ENCODE measurements at places on chromosomes 7 and 10.

DNA sequence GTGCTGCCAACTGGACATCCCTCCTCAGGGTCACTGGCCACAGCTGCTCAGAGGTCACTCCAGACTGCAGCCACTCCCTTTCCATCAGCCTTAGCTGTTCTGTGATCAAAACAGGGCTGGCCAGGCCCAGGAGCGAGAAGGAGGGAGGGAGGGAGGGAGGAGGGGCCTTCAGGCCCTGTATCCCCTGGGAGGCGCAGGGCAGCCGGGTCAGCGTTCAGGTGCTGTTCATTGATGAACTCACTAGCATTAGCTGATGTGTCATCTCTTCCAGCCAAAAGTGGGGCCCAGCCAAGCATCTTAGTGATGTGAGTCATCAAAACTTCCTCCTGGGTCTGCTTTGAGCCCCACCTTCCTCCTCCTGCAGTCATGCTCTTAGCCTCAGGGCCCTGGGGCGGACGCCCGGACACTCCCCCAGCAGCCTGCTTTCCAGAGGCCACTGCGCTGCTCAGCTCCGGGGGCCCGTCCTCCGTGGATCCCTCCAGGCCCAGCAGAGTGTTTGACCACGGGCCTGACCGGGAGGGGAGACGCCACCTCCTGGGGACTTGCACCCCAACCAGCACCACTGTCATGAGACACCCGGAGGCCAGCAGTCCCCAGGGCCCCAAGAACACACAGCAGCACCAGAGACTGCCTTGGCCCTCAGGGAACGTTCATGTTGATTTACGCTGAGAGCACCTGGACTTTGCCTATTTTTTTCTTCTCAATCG, 149.2 kb downstream of the PRKAG2 start:
- DNase-seq: peak; percentile 71

GRCh38 chr10:74825371-74826141, 844 bp upstream of the KAT6B start:
- no peak for DNase-seq

DNA sequence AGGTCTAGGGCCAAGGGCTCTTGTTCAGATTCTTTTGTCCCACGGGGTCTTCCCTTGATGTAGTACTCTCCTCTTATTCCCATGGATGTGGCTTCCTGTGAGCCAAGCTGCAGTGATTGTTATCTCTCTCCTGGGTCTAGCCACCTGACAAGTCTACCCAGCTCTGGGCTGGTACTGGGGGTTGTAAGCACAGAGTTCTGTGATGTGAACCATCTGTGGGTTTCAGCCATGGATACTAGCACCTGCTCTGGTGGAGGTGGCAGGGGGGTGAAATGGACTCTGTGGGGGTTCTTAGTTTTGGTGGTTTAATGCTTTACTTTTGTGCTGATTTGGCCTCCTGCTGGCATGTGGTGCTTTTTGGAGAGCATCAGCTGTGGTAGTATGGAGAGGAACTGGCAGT, 350.8 kb downstream of the DNAJB9 start:
- no peak for DNase-seq

GRCh38 chr10:51911723-51912122, 212.3 kb upstream of the CSTF2T start:
- no peak for DNase-seq

DNA sequence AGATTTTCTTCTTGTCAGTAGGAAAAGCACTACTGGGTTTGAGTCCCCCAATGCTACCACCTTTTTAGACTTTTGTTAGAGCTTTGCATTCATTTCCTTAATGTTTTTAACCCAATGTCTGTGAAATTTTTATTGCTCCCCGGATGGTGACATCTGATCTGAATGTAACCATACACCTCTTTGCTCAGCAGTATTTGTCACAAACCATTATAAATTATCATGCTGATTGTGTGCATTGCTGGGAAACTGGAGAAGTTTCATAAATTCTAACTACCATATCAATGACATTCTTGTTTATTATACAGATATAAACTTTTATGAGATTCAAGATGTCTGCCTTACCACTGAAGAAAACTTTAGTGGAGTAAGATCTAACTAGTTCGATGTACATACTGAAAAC, 8.5 kb downstream of the NRP1 start:
- no peak for DNase-seq

GRCh38 chr7:32846630-32847225, 44.8 kb downstream of the KBTBD2 start:
- DNase-seq: peak; percentile 93

- DNase-seq: no peak
Measured at GRCh38 chr10:86191166-86191565, 175.4 kb downstream of the GRID1 start.

DNA sequence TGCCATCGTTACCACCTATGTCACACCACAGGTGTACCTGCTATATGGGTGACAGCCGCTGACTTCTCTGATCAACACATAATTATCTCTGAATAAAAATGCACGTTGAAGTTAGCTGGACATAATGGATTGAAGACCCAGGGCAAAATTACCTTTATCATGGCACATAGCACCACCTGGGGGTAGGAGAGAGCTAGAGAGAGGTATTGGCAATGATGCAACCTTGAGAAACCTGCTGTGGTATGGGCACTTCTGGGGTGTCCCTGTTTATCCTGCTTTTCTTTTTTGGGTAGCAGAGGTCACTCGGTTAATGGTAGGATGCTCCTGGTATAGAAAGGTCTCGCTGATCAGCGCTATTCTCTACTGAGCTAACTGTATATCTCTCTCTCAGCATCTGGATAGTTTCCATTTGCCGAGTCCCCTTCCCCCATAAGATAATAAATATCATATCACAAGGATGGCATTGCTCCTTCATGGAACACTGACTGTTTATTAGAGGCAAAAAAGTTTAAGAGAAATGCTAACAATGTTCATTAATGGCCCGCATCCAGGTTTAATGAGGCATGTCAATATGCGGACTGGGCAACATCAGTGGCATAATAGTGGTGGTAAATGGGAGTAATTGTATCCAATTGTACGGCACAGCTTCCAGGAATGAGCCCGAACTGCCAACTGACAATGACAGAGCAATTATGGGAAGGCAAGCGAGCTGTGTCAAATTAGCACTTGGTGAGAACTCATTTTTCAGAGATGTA, 323.1 kb downstream of the TFEC start:
- DNase-seq: no peak

DNA sequence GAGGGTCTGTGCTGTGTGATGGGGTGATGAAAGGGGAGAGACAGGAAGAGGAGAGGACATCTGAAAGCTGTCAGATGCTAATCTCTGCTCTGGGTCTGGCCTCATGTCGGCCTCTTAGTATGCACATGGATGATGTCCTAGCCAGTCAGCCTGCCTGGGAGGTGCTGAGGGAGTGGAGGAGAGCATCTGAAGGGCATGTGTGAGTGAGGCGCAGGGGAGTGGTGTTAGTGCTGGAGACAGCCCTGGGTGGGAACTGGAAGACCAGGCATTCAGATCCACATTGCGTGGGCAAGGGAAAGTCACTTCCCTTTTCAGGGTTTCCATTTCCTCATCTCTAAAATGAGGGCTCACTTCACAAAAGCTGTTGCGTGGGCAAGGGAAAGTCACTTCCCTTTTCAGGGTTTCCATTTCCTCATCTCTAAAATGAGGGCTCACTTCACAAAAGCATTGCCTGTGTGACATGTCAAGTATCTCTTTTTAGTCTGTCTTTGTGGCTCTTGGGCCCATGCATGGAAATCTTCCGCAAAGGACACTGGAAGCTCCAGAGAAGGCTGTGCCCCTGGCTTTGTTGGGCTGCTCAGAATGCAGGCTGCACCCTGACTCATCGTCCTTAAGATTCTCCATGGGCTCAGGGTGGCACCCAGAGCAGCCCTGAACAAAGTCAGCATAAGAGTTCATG, 10.0 kb downstream of the SFTPD start:
- no peak for DNase-seq

Measured in activated T-cell treated with anti-CD3 and anti-CD28 coated beads, Interleukin-2, amount 50 U/mL, for 48 hours (primary cell).